ENCODE measurements at places on chromosomes 7 and 10. TPM values are rescaled to one million over a fixed set of nuclear protein-coding genes. Genes with fewer than 3 reads are reported as not detected.

The PTPRZ1 gene
- total RNA-seq, result 0.04 TPM

The HERPUD2 gene
- total RNA-seq, result 15.3 TPM

The DIP2C gene
- 0.09 TPM for total RNA-seq

The RNF32 gene
- 3.9 TPM for total RNA-seq

The BCL7B gene
- total RNA-seq, result 59.2 TPM

The CALML3 gene
- total RNA-seq, result not detected

The CYP26C1 gene
- 0.16 TPM for total RNA-seq

The UCMA gene
- not detected for total RNA-seq

The PAX4 gene
- total RNA-seq, result not detected

The DPYSL4 gene
- total RNA-seq, result not detected

The CAMK2B gene
- total RNA-seq, result not detected

The BLNK gene
- total RNA-seq, result not detected

The RAB19 gene
- total RNA-seq, result 0.31 TPM

The CALML5 gene
- total RNA-seq, result not detected

The OR2AE1 gene
- not detected for total RNA-seq

The MUC12 gene
- 1.1 TPM for total RNA-seq

The TSPAN15 gene
- total RNA-seq, result 0.83 TPM

The SUN3 gene
- total RNA-seq, result not detected

The BTBD16 gene
- not detected for total RNA-seq

The COG5 gene
- 58.0 TPM for total RNA-seq

The KIAA1217 gene
- 0.20 TPM for total RNA-seq

The FAM180A gene
- not detected for total RNA-seq

The TMEM225B gene
- total RNA-seq, result 0.60 TPM

The PTN gene
- not detected for total RNA-seq

The DHTKD1 gene
- total RNA-seq, result 9.3 TPM

The CRPPA gene
- total RNA-seq, result 9.1 TPM

The MARCHF5 gene
- 27.2 TPM for total RNA-seq

The VAX1 gene
- not detected for total RNA-seq

The CYP26A1 gene
- 1.6 TPM for total RNA-seq

The CCNJ gene
- total RNA-seq, result 9.2 TPM

The RBP4 gene
- total RNA-seq, result 0.91 TPM

The POU6F2 gene
- total RNA-seq, result 1.5 TPM

The SEMA3A gene
- total RNA-seq, result 1.4 TPM

The PRSS1 gene
- 6.6 TPM for total RNA-seq

The WDR86 gene
- total RNA-seq, result not detected

The PSTK gene
- 14.3 TPM for total RNA-seq
